Amniotic stem cell (primary cell): ENCODE measurements at places on chromosomes 12 and 14.

- DNase-seq = no peak
Observed at GRCh38 chr14:19828314-19828713, 24.7 kb downstream of the OR4N2 start.

DNA sequence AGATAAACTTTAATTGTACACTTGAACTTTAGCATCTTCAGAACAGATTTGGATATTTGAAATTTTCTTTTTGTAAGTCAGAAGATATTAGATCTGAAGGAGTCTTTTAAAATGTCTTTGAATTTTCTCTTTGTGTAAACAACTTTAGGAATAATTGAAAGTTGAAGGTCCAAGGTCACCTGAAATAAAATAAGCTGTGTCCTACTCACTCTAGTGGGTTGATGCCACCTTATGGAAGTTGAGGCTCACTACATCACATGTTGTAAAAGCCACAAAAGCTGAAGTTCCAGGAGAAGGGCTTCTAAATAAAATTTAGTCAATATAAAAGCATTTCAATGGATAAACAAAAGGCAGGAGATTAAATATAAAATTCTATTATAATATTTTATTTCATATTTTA lies 122.0 kb upstream of the ATXN7L3B start:
- DNase-seq = no peak

GRCh38 chr12:11943919-11944700 lies 126.6 kb upstream of the BCL2L14 start:
- DNase-seq = no peak

DNA sequence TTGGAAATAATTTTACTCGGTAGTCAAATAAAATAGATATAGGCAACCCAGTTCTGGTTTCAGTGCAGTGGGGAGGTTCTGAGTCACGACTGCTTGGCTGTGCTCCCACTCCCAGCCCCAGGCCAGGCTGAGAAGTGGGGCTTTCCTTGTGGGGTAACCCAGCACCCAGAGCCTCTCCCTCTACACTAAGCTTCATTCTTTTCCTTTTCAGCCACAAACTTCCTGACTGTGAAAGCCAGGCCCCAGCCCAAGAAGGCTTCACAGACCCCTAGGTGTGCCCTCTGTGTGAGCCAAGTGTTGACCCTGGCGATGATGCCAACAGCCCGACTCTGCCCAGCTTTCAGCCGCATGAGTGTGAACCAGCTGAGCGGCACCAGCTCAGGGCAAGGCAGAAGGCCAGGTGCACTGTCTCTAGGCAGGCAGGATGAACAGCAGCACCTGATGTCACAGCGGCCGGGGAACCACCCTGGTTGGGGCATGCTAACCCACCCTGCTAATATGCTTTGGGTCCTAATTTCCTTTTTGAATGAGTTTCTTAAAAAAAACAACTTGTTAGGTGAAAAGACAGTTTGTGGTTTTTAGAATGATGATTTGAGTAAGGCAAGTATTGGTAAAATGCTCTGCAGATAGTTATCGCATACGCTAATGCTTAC lies 42.2 kb upstream of the ATP23 start:
- peak; percentile 19 for DNase-seq

DNA sequence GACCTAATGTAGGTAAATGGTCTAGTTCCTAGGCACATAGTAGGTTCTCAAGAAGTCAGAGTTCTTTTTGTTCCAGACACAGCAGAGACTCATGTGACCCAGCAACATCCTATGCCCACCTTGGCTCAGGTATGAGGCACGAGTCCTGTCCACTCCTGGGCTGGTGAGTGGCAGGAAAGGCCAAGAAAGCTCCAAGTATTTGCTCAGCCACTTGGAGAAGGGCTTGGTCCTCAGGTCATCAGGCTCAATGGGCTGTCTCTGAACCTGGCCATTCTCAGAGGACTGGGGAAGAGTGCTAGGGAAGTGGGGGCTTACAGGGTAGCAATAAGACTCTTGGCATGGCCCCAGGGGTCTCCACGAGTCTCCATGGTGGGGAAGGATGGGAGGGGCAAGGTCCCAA lies 253.1 kb downstream of the NTF3 start:
- no peak for DNase-seq

GRCh38 chr14:98069712-98070171 lies 1202.3 kb downstream of the BCL11B start:
- DNase-seq = no peak

- DNase-seq = no peak
Observed at GRCh38 chr12:24905431-24905830, 43.5 kb downstream of the BCAT1 start.

- no peak for DNase-seq
Observed at GRCh38 chr14:74835645-74836250, 40.2 kb downstream of the PROX2 start.

DNA sequence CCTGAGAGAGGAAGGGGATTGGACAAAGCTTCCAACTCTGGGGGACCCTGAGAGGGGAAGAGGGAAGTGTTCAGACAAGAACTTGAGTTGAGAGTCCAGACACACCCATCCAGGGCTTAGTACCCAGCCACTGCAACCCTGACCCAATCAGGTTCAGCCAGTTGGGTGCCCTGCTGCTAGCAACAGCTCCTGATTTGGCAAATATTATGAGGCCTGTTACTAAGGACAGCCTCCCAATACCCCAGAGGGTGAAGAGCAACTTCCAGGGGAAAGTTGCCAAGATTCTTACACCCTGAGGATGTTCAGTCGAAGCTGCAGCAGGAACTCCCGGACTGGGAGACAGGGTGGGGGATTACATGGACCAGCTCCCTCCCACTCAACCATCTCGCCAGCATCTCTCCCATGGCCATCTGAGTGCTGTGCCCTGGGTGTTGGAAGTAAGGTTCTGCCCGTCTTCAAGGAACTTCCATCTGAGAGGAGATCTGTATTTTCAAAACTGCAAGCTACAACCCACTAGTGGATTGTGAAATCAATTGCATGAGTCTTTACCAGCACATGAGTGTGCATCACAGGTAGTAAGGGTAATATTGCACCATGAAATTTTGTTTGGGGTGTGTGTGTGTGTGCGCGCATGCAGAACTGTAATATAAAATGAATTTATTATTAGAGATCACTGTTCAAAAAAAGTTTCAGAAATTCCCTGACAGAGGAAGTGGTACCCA lies 11.5 kb upstream of the KRT78 start:
- no peak for DNase-seq

DNA sequence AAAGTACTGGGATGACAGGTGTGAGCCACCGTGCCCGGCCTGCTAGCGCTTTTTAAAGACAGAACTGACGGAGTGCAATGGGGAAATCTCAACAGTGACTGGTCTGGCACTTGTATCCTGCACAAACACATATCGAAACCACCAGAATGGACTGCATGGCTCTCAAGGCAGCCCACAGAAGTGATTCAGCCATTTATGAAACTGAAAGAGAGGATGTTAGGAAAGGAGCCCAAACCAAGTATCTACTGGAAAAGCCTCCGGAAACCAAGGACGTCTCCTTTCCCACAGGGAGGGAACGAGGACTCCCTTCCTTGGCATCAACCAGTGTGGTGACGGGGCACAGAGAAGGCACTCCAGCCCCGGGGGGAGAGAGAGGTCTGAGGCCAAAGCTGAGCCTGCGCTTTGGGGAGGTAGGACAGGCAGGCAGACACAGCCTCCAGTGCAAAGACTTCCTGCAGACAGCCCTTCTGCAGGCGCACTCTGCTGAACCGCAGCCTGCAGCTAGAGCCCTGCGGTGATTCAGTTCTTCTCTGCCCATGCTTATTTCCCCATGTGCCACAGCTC lies 16.5 kb downstream of the SLC15A4 start:
- DNase-seq = no peak

- no peak for DNase-seq
Observed at GRCh38 chr14:105474483-105475268, at the start of gene CRIP2. Gene CRIP2, plus strand, starts transcription at chr14:105474821. Its CDS starts 42 bp downstream, at chr14:105474863.

GRCh38 chr14:51716610-51717009 lies 64.9 kb downstream of the FRMD6 start:
- DNase-seq = no peak

- no peak for DNase-seq
Observed at GRCh38 chr12:91316161-91316906, 133.7 kb upstream of the DCN start.

DNA sequence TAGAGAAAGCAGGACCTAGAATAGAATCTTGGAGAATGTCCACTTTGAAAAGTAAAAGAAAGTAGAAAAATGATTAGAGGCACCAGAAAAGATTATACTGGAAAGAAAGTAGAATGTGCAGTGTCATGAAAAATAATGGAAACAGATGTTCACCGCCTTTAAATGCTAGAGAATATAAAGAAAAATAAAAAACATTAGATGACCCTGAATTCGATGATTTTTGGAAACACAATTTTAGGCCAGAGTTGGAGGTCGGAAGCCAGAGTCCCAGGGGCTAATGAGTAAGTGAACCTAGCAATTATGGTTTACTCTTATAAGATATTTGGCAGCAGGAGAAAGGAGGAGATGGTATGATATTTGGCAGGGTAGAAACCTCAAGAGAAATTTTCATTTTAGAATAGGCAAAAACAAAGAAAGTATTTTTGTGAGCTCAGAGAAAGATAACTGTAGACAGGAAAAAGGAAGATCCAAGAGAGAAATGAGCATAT lies 37.7 kb downstream of the GYS2 start:
- no peak for DNase-seq

DNA sequence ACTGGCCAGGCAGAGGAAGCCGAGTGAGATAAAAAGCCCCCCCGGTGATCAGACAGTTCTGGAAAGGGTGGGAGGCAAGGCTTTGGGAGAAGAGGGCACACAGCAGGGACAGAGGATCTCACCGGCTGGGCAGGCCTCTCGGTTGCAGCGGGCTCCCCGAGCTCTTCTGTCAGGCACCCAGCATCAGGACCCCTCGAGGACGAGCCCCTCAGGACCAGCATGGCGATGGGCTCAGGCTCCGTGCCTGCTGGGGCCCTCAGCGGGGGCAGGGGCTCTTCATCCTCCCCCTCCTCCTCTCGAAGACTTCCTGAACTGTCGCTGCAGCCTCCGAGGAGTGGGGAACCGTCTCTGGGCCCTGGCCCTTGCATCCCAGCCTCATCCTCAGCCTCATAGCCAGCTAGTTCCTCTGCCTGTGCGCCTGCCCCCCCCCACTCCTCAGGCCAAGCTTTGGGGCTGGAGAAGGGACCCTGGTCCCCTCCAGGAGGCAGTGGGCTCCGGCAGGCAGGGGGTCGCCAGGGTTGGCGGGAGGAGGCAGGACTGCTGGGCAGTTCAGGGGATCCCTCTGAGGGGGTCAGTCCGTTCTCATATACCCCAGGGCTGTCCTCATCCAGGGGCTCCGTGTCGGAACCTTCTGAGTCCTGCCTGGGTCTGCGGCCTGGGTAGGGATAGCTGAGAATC lies 3.4 kb upstream of the AP1G2 start:
- DNase-seq = no peak

- DNase-seq = no peak
Observed at GRCh38 chr12:58671196-58671595, 249.1 kb downstream of the LRIG3 start.

GRCh38 chr14:105168496-105168978 lies at the start of gene JAG2:
Gene JAG2, minus strand, starts transcription at chr14:105168776. Its CDS starts 356 bp downstream, at chr14:105168420.
- no peak for DNase-seq

DNA sequence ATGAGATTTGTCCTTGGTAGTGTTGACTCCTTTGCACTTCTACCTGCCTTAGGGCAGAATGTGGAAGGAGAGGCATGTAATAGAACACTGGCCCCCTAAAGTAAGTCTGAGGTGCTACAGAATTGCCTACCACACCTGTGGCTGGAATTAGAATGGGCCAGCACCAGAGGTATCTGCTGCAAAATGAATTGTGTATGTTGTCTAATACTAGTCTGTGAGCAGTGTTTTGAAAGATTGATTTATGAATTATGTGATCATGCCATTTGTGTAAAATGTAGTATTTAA lies 5.7 kb upstream of the STYX start:
- no peak for DNase-seq

- DNase-seq = no peak
Observed at GRCh38 chr12:50016501-50017475, 8.5 kb downstream of the RACGAP1 start.

DNA sequence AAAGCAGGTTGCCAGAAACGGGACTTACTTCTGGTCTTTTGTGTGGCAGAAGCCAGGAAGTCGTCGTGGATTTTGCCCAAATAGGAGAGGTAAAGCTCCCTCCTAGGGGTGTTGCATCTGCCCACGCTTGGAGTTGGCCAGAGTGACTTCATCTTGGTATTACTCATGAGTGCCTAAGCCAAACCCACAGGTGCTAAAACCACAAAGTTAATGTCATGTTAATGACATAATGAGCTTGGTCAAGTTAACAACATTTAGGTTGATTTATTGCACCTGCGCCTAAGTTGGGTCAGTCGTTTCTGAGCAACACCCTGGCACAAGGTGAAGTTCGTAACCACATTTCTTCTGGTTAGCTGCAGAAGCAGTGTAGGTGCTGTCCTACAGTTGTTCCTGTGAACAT lies 225.2 kb downstream of the FUT8 start:
- no peak for DNase-seq

GRCh38 chr12:88866881-88867280 lies 286.6 kb upstream of the KITLG start:
- no peak for DNase-seq

- DNase-seq = no peak
Observed at GRCh38 chr12:389142-390096, at the start of gene KDM5A. Gene KDM5A, minus strand, starts transcription at chr12:389320. Its CDS starts 229 bp downstream, at chr12:389091.

DNA sequence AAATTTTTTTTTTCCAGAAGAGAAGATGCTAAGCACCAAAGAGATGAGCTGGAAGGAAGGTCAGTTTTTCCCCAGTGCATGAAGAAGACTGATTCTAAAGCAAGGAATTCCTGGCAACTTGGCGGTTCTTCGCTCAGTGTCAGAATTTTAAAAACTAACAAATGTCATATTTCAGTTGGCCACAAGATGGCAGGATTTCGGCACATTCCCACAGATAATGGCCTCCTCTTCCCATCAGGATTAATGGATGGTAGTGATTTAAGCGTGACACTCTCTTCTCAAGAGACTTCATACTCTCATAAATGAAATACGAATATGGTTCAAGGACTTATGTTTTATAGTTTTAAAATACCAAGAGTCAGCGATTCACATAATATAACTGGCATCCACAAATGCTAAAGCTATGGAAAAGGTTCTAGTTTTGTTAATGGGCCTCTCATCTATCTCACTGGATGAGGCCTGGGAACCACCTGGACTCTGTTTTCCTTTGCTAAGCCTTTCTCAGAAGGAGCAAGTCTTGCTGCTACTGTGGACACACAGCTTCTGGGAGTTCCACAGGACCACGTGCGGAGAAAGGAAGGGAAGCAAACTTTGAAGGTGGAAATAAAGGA lies 46.1 kb upstream of the PTPRO start:
- no peak for DNase-seq

GRCh38 chr14:100782516-100783320 lies 43.2 kb upstream of the MEG3 start:
- no peak for DNase-seq

- DNase-seq = no peak
Observed at GRCh38 chr12:26088998-26089397, 35.8 kb downstream of the BHLHE41 start.

GRCh38 chr12:46667551-46667950 lies 158.2 kb downstream of the SLC38A4 start:
- DNase-seq = no peak

- no peak for DNase-seq
Observed at GRCh38 chr12:11732023-11732422, 82.5 kb downstream of the ETV6 start.

DNA sequence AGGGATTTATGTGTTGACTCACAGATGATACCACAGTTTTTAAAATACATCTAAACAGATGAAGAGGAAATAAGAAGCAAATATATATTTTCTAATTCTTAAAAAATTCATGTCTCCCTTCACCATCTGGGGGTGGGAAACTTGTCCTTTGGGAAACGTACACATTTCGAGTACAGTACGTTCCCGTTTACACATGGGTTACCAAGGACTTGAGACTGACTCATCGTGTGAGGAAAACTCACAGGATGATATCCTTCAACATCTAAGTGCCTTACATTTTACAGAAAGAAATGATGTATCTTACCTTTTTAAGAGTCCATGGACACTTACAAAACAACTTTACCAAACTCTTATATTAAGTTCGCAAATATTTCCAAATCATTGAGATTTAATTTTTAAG lies 16.0 kb upstream of the FBLN5 start:
- no peak for DNase-seq
